ENCODE measurements at places on chromosomes 3 and 15. TPM values are rescaled to one million over a fixed set of nuclear protein-coding genes. Genes with fewer than 3 reads are reported as not detected.

- DNase-seq = no peak
Measured at GRCh38 chr15:29018120-29018805, 132.5 kb downstream of the APBA2 start.

DNA sequence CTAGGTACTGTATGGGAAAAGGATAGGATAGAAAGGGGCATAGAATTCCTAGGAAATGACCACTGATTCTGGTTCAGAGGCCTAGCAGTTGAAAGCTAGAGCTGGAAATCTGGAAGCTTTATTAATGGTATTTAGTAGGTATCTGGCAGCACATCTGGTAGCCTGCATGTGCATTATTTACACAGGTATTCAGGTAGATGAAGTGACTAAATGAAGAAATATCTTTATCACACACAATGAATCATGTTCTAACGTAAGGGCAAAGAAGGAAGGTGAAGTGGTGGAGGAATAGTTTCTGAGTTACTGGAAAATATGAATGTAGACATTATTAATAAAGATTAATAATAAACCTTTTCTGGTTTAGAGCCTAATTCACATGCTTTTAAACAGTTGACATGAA is 119.9 kb downstream of the MBNL1 start:
- DNase-seq = no peak

MCF2L2 gene
- total RNA-seq = 0.64 TPM

GRCh38 chr3:72143322-72143721 is 358.4 kb upstream of the PROK2 start:
- peak; percentile 66 for DNase-seq

CCDC54 gene
- total RNA-seq = not detected

TF gene
- under 0.01 TPM for total RNA-seq

DNA sequence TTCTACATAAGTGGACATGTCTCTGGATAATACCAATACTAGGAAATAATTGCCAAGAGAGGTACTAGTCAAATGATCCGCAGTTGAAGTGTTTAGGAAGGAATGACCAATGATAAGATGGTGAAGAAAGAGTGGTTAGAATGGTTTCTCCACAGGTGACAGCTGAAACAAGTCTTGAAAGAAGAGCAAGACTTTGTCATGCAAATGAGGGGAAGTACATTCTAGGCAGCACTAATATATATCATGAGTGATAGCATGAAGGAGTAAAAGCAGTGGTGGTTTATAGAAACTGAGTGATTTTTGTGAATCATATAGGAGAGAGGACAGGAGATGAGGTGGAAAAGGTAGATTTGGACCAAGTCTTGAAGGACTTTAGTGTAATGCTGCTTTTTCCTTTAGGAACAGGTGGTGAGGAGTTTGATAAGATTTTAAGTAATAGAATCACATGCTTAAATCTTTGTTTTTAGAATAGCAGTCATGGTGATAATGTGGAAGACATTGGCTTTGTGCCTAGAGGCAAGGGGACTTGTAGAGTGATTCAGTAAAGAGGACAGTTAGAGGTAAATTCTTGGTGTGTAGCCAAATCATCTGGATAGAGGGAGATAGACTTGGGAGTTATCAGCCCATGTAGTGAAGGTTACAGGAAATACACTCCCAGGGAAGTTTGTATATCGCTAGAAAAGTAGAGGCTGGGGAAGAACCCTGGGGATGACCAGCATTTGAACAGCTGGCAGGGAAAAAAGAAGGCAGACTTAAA is 31.9 kb downstream of the SLMAP start:
- peak; percentile 18 for DNase-seq

DNA sequence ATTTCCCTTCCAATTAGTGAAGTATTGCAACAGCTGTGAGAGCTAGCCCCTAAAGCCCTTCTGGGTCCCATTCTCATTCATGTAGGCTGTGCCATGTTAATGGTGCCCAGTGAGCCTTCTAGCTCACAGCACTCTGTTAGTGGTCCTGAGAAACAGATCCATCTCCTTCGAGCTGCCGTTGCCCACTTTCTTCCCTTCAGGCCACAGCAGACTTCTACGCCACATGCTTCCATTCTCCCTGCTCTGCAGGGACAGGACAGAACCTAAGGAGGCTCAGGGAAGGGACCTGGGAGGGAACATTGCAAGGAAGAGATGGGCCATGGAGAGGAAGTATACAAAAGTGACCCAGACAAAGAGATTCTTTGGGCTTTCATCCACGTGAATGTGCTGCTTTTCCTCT is 11.7 kb upstream of the STARD5 start:
- no peak for DNase-seq

OSTN gene
- 0.72 TPM for total RNA-seq

GRCh38 chr3:34212175-34212574 is 413.7 kb downstream of the PDCD6IP start:
- DNase-seq = no peak

DNA sequence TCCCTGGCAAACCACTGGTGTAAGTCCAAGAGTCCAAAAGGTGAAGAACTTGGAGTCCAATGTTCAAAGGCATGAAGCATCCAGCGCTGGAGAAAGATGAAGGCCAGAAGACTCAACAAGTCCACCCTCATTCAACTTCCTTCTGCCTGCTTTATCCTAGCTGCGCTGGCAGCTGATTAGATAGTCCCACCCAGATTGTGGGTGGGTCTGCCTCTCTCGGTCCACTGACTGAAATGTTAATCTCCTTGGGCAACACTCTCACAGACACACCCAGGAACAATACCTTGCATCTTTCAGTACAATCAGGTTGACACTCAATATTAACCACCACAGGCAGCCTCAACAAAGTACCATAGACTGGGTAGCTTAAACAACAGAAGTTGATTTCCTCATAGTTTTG is 245.9 kb upstream of the IGF1R start:
- no peak for DNase-seq

GOLGB1 gene
- total RNA-seq = 48.1 TPM

ALDH1A2 gene
- total RNA-seq = 2.9 TPM

DNA sequence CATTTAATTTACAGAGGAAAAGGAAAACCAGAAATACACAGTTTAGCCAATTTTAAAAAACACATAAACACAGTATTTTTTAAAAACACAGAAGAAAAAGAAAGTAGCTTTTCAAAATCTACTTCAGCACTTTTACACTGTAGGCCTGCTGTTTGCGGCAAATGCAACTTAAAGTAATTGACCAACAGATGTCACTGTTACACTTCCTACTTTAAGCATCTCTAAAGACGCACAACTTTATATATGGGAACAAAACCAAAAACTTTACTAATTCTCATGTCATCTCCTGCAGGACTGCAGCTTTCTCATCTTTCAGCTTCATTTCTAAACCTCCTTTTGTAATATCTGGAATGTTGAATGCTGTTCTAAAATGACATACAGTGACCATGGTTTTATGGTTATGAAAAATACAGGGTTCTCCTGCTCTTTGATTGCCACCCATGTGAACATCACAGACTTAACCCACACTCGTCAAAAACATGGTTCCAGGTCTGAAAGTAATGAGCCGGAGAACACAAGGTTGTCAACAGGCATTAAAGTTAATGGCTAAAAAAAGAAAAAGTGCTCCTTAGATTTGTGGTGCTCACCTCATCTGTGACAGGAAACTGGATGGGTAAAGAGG is 107.9 kb downstream of the FMN1 start:
- DNase-seq = peak; percentile 74

- peak; percentile 53 for DNase-seq
Measured at GRCh38 chr15:67967871-67968431, 86.2 kb upstream of the PIAS1 start.

GRCh38 chr15:48683991-48684765 is 38.7 kb upstream of the FBN1 start:
- no peak for DNase-seq

GRCh38 chr3:32283304-32283703 is 44.8 kb downstream of the CMTM8 start:
- DNase-seq = peak; percentile 16

DNA sequence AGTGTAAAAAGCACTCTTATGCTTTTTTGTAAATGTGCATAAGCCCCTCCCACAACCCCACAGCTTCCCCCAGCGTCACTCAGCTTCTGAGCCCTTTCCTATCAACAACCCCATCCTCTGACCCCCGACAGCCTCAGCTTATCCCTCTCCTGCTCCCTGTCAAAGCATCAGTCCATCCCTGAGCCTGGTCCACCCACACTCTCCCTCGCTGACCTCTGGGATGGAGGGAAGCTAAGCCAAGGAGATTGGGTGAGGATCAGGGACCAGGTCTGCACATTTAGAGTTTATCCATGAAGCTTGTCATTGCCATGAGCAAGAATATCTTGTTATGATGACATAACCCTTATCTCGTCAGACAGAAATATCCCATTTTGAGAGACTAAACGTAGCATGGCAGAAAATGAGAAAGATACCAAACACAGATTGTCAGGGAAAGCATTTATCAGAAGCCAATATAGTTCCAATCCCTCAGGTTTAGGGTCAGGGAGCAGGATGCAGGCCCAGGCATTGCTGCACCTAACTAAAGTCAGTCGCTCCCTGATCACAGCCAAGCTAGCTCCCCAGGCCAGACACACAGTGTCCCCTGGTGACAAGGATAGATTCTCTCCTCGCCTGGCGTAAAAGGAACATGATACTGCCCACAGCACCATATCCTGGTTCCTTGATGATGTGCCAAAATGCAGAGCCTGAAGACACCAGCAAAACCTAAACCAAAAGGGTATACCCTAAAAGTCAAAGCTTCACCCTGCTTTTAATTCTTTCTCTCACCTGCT is 66.9 kb downstream of the DCLK3 start:
- DNase-seq = no peak

GRCh38 chr3:9727041-9727595 is 4.4 kb upstream of the BRPF1 start:
- DNase-seq = no peak

DNA sequence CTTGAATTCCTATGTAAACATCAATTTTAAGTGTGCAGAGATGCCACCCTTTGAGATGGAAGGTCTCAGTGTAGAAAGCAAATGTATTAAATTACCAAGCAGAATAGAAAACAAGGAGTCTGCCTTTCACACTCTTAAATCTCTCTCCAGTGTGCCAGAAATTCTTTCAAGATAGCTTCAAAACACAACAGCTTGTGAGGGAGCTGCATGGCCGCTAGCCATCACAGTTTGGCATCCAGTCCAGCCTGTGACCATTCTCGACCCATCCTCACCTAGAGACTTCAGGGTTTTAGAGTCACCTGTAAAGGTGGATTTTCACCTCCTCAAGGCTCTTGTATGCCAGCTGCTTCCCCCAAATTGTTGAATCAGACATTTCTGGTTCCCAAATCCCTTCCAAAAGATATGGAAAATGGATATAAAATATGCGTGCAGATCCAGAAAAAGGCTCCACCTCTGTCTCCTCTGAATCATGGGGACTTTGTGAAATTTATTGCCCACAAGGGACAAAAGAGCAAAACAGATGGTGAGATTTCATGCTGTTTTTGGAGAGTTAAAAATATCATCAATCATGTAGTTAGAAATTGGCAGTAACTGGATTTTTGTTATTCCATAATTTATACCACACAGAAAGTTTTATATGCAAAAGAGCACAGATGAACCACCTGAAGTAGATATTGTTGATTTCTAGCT is 114.2 kb upstream of the THRB start:
- peak; percentile 26 for DNase-seq

GRCh38 chr3:112744106-112744505 is 102.6 kb downstream of the CD200R1L start:
- no peak for DNase-seq

EPHB3 gene
- 23.2 TPM for total RNA-seq

BUB1B gene
- 1.8 TPM for total RNA-seq

DNA sequence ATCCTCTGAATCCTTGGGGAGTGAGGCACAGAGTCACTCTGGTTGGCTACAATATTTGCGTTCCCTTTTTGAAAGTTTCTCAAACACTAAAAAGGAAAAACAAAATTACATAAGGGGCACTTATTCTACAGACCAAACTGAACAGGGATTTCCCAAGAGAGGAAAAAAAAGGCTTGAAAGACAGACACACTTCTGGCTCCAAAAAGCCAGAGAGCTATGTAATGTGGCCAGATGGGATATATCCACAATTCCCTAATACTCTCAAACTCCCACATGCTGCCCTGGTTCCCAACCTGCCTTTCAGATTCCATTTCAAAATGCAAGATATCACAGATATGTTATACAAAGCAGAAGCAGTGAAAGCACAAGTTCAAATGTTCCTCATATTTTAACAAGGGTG is 1.6 kb downstream of the FRMD4B start:
- no peak for DNase-seq

PRSS50 gene
- total RNA-seq = 0.68 TPM

DNA sequence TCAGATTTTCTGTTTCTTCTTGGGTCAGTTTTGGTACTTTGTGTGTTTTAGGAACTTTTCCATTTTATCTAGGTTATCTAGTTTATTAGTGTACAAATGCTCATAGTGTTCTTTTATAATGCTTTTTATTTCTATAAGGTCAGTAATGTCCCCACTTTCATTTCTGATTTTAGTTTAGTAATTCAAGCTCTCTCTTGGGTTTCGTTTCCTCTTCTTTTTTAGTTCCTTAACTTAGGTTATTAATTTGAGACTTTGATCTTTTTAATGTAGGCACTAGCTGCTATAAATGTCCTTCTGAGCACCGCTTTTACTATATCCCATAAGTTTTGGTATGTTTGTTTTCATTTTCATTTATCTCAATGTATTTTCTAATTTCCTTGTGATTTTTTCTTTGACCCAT is 27.0 kb upstream of the CD200R1L start:
- no peak for DNase-seq

DNA sequence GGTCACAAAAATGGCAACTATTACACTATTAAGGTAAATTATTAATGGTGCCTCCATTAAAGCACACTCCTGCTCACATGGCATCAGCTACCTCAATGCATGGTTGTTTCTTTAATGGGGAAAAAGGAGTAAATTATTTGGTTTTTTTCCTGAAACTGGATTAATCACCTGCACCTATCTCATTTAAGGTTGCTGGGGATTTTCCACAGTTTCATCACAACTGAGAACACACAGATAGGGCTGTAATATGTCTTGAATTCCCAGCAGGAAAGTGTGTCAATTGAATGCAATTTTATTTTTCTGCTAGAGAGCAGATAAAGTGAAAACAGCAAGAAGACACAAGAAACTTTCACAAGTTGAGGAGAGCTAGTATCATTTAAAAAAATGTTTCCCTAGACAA is 36.4 kb downstream of the RFTN1 start:
- no peak for DNase-seq

UCN2 gene
- total RNA-seq = 0.31 TPM

Data from myocyte (in vitro differentiated cells).